ENCODE measurements at places on chromosomes 6 and 20.

GRCh38 chr6:140225701-140226436 lies 851.4 kb upstream of the CITED2 start:
- DNase-seq = no peak

DNA sequence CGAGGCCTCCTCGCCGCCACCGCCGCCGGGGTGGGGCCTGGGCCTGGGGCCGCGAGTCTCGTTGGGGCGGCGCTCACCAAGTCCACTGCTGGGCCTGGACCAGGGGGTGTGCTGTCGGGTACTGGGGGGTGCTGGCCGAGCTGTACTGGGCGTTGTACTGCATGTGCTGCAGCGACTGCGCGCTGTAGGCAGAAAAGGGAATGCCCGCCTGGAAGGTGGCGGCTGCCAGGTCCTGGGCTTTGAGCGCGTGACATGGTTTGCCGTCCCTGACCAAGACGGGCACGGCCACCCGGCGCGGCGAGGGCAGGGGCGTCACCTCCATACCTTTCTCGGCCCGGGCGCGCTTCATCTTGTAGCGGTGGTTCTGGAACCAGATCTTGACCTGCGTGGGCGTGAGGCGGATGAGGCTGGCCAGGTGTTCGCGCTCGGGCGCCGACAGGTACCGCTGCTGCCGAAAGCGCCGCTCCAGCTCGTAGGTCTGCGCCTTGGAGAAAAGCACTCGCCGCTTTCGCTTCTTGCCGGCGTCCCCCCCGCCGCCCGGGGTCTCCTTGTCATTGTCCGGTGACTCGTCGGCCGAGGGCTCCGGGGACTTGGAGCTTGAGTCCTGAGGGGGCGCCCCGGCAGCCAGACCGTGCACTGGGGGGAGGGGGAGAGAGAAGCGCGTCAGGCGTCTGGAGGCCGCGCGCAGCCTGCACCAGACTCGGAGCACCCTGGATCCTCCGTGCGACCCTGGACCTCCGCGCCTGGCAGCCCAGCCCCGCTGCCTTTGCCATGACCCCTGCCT lies 1.8 kb downstream of the NKX2-2 start:
- no peak for DNase-seq

DNA sequence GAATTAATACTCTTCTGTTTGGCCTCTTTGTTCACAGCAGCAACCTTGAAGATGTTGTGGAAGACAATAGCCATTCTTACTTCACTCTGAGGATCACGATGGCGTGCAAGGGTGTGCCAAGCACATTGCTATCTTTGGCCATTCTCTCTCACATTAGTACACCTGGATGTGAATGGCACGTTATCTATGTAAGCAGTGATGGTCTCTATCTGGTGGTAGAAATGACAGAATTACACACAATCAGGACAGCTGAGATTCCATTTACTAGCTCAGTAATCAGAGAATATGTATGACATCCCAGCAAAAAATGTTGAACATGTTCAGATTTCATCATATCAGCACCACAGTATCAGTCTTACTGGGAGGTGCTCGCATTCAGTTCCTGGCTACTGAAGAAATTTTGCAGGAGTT lies 116.2 kb downstream of the LCA5 start:
- no peak for DNase-seq

DNA sequence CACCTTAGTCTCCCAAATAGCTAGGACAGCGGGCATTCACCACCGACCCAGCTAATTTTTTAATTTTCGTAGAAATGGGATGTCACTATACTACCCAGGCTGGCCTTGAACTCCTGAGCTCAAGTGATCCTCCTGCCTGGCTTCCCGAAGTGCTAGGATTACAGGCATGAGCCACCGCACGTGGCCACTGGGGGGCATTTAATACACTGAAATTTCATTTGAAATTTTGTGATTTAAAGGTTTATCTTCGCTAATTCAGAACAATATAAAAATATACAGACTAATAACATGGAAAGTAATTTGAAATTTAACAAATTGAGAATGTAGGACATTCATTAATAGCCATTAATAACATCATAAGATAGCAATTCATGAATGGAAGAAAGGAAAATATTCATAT lies 20.5 kb upstream of the TBC1D32 start:
- no peak for DNase-seq

DNA sequence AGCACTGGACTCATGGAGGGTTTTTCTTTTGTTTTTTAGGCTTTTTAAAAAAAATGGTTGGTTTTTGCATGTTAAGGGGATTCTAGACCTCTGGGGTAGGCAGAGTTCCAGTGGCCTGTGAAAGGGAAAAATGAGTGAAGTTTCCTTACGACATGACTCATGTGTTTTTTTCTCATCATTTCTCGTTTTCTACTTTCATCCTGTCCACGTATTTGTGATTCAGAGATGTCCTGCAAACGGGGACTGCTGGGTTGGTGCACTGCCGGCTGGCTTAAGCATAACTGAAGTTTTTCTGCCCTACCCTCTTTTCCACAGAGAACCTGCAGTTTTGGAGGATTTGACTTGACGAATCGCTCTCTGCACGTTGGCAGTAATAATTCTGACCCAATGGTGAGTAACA lies 182.3 kb downstream of the SASH1 start:
- DNase-seq = no peak

- no peak for DNase-seq
Observed at GRCh38 chr6:84449220-84449619, 221.8 kb upstream of the CEP162 start.

- no peak for DNase-seq
Observed at GRCh38 chr20:63176034-63176426, 39.9 kb downstream of the YTHDF1 start.

DNA sequence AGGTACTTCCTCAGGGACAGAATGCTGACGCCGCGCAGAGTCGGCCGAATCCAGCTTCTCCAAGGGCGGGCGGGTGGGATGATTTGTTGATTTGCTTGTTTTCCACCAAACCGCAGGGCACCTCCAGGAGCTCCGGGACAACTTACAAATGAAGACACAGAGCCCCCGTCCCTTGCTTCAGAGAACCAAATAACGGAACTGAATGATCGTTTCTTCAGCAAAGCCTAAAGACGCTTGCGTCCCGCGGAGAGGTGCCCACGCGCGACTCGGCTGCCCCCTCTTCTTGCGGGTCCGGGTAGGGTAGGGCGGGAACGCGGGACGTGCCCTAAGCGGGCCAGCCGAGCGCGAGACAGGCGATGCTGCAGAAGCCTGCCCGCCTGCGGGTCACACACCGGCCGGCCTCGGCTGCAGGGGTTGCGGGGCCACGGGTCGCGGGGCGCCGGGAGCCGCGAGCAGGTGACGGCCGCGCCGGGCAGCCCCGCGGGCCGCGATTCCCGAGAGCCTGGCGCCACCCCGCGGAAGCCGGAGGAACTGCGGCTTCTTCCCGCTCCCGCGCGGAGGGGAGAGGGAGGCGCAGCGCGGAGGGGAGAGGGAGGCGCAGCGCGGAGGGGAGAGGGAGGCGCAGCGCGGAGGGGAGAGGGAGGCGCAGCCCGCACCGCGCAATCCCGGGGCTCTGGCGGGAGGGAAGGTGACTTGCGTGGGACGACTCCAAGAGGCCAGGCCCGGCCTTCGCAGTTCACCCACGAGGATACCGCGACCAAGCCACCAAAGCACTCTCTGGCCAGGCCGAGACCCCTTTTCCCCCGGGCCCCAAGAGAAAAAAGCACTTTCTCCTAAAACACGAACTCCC lies 7.7 kb upstream of the FOXF2 start:
- DNase-seq = no peak

All from OCI-M1 (cell line).